ENCODE measurements at places on chromosomes 4 and X. TPM values are rescaled to one million over a fixed set of nuclear protein-coding genes. Genes with fewer than 3 reads are reported as not detected.

GRCh38 chr4:83631066-83631465, 95.2 kb downstream of the GPAT3 start:
- no peaks in the 10 kb centered on the region for H3K36me3 ChIP-seq
- DNase-seq = no peak

DNA sequence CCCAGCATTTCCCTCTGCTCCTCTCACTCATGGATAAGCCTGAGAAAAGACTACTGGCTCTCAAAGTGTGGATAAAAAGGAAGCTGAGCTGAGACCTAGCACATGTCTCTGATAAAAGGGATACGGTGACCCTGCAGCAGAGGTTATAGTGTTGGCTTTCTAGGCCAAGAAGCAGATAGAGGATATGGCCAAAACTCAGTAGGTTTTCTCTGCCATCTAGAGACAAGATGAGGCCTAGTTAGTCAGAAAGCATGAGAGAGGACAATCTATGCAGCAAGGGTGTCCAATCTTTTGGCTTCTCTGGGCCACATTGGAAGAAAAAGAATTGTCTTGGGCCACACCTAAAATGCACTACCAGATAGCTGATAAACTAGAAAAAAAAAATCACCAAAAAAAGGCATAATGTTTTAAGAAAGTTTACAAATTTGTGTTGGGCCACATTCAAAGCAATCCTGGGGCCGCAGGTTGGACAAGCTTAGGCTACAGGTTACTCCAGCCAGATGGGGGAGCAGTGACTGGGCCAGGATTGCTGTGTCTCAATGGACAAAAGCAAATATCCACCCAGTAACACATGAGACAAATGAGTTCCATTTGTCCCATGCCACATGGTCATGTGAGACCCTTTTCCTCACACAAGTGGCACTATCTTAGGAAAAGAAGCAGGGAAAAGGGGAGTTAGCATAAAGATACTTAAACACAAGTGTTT, 411.4 kb downstream of the INPP4B start:
- no peaks in the 10 kb centered on the region for H3K4me1 ChIP-seq
- no peak overlapping the region for H3K27ac ChIP-seq
- H3K4me3 ChIP-seq = no peak overlapping the region
- no peaks in the 10 kb centered on the region for H3K36me3 ChIP-seq
- no peak for DNase-seq
- H3K27me3 ChIP-seq = no peaks in the 10 kb centered on the region

DNA sequence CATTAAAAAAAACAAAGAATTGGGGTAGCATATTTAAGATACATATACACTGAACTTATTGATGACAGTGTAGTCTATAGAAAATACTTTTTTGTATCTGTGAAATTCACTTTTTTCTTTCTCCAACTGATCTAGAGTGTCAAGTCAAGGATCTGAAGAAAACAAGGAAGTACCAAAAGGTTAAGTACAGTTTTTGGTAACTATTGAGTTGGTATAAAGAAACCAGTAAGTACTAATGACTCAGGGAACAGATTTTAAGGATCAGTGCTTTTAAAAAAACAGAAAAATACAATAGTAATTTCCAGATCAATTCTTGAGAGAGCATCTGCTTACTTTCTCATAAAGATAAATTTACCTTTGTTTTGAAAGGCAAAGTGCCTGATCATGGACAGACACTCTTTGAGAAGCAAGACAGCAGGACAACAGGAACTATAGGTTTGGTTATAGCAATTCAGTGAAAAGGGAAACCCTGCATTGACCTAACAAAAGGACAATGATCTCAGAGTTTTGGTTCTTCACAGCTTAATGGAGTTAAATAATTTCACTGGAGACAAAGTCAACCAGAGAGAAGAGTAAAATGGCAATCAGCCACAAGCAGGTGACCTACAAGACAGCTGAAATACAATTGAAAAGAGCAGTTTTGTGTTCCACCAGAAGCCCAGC, 23.4 kb downstream of the TRMT10A start:
- H3K27me3 ChIP-seq = no peaks in the 10 kb centered on the region
- no peaks in the 10 kb centered on the region for H3K36me3 ChIP-seq
- no peak for DNase-seq
- H3K27ac ChIP-seq = no peak overlapping the region
- H3K4me1 ChIP-seq = no peaks in the 10 kb centered on the region

GRCh38 chrX:120367402-120368109, 5.7 kb downstream of the ATP1B4 start:
- H3K4me3 ChIP-seq = no peak overlapping the region
- no peaks in the 10 kb centered on the region for H3K4me1 ChIP-seq
- DNase-seq = no peak
- H3K27me3 ChIP-seq = no peaks in the 10 kb centered on the region
- no peaks in the 10 kb centered on the region for H3K36me3 ChIP-seq
- H3K27ac ChIP-seq = no peak overlapping the region

DNA sequence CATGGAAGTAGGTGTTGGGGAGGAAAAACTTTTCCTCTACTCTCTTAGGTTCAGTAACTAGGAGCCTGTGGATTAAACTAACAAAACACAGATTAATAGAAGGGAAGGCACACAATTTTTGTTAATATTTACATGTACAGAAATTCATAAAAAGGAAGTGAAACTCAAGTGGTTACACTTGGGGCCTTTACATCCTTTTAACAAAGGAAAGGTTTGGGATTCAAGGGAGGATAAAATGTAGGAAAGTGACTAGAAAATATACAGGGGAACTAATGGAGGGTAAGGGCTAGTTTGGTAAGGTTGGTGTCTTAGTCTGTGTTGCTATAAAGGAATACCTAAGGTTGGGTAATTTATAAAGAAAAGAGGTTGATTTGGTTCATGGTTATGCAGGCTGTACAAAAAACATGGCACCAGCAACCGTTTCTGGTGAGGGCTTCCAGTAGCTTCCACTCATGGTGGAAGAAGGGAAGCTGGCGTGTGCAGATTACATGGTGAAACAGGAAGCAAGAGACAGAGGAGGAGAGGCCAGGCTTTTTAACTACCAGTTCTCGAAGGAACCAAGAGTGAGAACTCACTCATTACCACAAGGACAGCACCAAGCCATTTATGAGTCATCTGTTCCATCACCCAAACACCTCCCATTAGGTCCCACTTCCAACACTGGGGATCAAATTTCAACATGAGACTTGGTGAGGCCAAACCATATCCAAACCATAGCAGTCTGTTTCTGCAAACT, 124.4 kb downstream of the CHRDL1 start:
- no peaks in the 10 kb centered on the region for H3K36me3 ChIP-seq
- H3K27ac ChIP-seq = no peak overlapping the region
- H3K4me3 ChIP-seq = no peak overlapping the region
- no peak for DNase-seq
- no peaks in the 10 kb centered on the region for H3K27me3 ChIP-seq

DNA sequence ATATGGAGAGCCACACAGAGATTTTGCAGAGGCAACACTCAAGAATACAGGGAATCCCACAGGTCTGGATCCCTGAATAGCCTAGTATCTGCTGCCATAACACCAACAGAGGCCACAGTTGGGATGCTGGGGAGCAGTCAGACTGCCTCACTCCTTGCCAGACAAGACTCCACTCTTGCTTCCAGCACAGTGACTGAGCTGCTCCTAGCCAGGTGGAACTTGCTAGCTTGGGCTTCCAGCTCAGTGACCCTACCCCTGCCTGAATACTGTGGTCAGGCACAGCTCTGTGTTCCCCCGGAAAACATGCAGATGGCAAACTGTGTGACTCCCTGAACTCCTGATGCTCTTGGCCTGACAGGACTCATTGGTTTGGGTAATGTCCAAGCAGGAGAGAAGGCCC, 251.8 kb downstream of the KCTD8 start:
- H3K27me3 ChIP-seq = no peaks in the 10 kb centered on the region
- H3K27ac ChIP-seq = no peak overlapping the region
- no peak for DNase-seq
- H3K4me1 ChIP-seq = no peaks in the 10 kb centered on the region

GRCh38 chrX:119343856-119344255, 55.3 kb upstream of the SLC25A43 start:
- H3K27me3 ChIP-seq = no peaks in the 10 kb centered on the region
- no peaks in the 10 kb centered on the region for H3K36me3 ChIP-seq
- H3K27ac ChIP-seq = no peak overlapping the region
- no peak overlapping the region for H3K4me3 ChIP-seq

DNA sequence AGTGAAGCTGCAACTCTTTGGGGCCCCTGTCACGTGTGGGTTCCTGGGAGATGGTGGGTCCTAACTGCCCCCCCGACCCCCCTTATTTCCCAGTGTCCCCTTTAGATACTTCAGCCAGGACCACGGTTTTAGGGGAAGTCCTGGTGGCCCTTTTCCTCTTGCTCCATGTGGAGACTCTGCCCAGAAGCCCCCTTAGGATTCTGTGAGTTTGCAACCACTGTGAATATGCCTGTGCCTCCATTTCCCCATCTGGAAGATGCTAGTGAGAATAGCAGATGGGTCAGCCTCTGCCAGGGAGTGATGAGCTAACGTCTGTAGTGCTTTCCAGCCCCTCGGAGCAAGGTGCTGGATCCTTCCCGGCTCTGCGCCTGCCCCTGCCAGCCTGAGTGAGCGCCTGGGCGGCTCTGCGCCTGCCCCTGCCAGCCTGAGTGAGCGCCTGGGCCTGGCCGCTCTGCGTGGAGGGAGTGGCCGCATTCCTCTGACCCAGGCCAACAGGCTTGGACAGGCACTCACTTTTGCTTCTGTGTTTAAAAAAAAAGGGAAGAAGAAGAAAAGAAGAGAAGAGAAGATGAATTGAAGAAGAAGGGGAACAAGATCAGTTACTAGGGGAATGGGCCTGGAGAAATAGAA, 6.7 kb upstream of the CITED1 start:
- peaks cover 28% of the 10 kb centered on the region for H3K27me3 ChIP-seq
- H3K27ac ChIP-seq = no peak overlapping the region
- DNase-seq = no peak

- H3K27me3 ChIP-seq = no peaks in the 10 kb centered on the region
- no peak overlapping the region for H3K27ac ChIP-seq
- no peak overlapping the region for H3K4me3 ChIP-seq
- DNase-seq = no peak
- no peaks in the 10 kb centered on the region for H3K36me3 ChIP-seq
Measured at GRCh38 chrX:45001048-45001447, 128.1 kb downstream of the KDM6A start.

GRCh38 chr4:40562681-40563080, 67.0 kb downstream of the RBM47 start:
- no peak overlapping the region for H3K4me3 ChIP-seq
- DNase-seq = no peak
- H3K27me3 ChIP-seq = no peaks in the 10 kb centered on the region
- no peaks in the 10 kb centered on the region for H3K36me3 ChIP-seq

DNA sequence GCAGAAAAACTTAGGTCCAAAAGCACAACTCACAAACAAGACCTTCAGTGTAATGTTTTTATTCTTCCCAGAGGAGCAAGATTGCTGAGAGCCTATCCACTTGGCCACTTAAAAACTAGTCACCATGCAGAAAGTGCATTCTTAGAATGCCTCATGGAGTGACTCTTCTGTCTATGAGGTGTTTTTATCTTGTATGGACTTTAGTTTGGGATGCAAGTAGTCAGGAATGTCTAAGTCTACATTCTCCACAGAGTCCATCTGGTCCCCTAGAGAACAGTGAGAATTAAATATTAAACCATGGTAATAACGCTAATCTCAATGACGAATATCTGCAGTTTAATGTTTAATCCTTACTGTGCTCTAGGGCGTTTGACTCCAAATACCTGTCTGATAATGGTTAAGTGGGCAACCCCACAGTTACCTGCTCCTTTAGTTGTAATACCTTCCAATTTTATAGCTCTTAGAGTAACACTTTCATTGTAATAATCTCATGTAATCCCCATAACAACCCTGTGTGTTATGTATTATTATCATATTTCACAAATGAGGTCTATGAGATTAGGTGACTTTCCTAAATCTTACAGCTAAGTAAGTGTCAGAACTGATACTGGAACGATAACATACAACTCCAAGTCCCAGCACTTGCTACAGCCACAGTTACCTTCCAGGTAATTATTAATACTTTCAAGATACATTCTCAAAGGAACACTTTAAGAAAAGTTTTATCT, 235.6 kb upstream of the JADE1 start:
- no peaks in the 10 kb centered on the region for H3K36me3 ChIP-seq
- no peak overlapping the region for H3K4me3 ChIP-seq
- H3K27me3 ChIP-seq = no peaks in the 10 kb centered on the region
- DNase-seq = no peak

DNA sequence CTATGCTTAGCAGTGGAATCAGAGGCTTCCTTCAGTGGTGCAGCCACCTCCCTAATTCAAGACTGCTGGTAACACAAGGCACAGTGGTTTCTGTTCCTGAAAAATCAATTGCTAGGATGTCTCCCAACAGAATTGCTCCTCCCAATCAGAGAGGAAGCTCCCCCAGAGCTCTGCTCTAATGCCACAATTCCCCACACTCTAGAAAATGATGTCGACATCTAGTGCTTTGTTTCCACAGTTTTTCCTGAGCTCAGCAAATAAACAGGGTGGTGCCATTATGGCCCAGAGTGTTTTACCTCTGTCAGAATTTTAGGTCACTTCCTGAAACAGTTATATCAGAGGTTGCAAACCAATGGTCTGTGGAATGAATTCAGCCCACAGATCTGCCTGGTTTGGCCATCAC, 24.7 kb downstream of the TAB3 start:
- no peak for DNase-seq
- H3K27ac ChIP-seq = no peak overlapping the region
- H3K4me3 ChIP-seq = no peak overlapping the region

DNA sequence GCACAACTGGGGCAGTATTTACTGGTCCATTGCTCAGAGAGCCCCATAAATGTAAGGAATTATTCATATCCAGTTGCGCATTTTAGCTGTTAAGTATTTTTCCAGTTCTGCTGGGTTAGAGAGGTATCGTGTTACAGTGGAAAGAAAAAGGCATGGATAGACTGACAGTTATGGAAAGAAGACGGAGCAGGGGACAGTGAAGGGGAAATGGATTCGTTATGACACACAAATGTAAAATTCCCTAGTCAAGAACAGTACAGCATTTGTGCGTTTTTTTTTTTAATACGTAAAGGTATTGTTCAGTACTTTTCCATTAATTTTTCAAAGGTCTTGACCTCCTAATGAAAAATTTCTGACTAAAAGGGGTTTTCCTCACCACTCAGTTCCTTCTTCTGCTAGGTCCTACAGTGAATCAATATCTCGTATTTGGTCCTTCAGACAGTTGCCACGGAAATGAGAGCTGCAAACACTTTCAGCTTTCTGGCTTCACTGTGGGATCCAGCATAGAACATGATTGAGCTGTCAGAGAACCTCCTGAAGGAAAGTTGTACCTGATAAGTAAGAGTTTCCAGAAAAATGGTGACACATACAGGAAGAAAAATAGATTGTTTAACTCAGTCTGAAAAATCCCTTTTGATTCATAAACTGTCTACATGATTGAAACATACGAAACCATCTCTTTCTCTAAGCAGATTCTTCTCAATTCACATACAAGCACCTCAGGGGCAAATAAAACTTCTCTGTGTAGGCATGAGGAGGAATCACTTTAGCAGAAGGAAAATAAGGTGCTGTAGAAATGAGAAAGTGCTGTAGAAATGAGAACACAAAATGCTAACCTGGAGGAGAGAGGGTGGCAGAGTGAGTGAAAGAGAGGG, 21.8 kb upstream of the BBS12 start:
- no peaks in the 10 kb centered on the region for H3K27me3 ChIP-seq
- no peaks in the 10 kb centered on the region for H3K4me1 ChIP-seq
- H3K4me3 ChIP-seq = no peak overlapping the region
- DNase-seq = no peak

Gene ZFP92
- 0.28 TPM for total RNA-seq

Gene HTN3
- not detected for total RNA-seq

Gene MAGEB17
- 0.37 TPM for total RNA-seq

Gene PPBP
- not detected for total RNA-seq

Gene CLDN2
- total RNA-seq = 20.8 TPM

Gene CNOT6L
- 30.6 TPM for total RNA-seq

Gene GRPR
- 10.3 TPM for total RNA-seq

Gene PRR32
- not detected for total RNA-seq

Gene GPC3
- total RNA-seq = 8.5 TPM

Gene LRCH2
- 0.72 TPM for total RNA-seq

Gene SPATA4
- total RNA-seq = 0.37 TPM

Gene GDPD2
- not detected for total RNA-seq

Measured in pancreas (tissue), 10 donors.